ENCODE measurements at places on chromosomes 3 and 15. TPM values are rescaled to one million over a fixed set of nuclear protein-coding genes. Genes with fewer than 3 reads are reported as not detected.

BFSP2 gene
- polyA plus RNA-seq = 0.82 TPM

RASSF1 gene
- polyA plus RNA-seq = 152 TPM

- DNase-seq = no peak
- no peak overlapping the region for H3K4me3 ChIP-seq
- no peaks in the 10 kb centered on the region for H3K4me1 ChIP-seq
- no peaks in the 10 kb centered on the region for H3K27me3 ChIP-seq
Observed at GRCh38 chr3:73683706-73684105, 59.0 kb upstream of the PDZRN3 start.

GRCh38 chr3:140219291-140219690 lies 284.3 kb downstream of the CLSTN2 start:
- H3K4me3 ChIP-seq = no peak overlapping the region
- H3K4me1 ChIP-seq = no peaks in the 10 kb centered on the region
- no peaks in the 10 kb centered on the region for H3K27me3 ChIP-seq
- no peaks in the 10 kb centered on the region for H3K36me3 ChIP-seq

GRCh38 chr15:74976159-74976558 lies 19.2 kb upstream of the SCAMP5 start:
- H3K4me1 ChIP-seq = no peaks in the 10 kb centered on the region
- no peaks in the 10 kb centered on the region for H3K36me3 ChIP-seq
- DNase-seq = no peak
- H3K4me3 ChIP-seq = no peak overlapping the region
- H3K27ac ChIP-seq = no peak overlapping the region

- no peaks in the 10 kb centered on the region for H3K27me3 ChIP-seq
- H3K4me3 ChIP-seq = no peak overlapping the region
- no peak overlapping the region for H3K27ac ChIP-seq
- H3K36me3 ChIP-seq = no peaks in the 10 kb centered on the region
- no peaks in the 10 kb centered on the region for H3K4me1 ChIP-seq
- DNase-seq = no peak
Observed at GRCh38 chr3:53595660-53596059, 101.2 kb downstream of the CACNA1D start.

- H3K36me3 ChIP-seq = peaks cover 13% of the 10 kb centered on the region
- no peaks in the 10 kb centered on the region for H3K27me3 ChIP-seq
- no peak for DNase-seq
- no peak overlapping the region for H3K27ac ChIP-seq
Observed at GRCh38 chr15:52579852-52580251, 11.0 kb upstream of the ARPP19 start.

DNA sequence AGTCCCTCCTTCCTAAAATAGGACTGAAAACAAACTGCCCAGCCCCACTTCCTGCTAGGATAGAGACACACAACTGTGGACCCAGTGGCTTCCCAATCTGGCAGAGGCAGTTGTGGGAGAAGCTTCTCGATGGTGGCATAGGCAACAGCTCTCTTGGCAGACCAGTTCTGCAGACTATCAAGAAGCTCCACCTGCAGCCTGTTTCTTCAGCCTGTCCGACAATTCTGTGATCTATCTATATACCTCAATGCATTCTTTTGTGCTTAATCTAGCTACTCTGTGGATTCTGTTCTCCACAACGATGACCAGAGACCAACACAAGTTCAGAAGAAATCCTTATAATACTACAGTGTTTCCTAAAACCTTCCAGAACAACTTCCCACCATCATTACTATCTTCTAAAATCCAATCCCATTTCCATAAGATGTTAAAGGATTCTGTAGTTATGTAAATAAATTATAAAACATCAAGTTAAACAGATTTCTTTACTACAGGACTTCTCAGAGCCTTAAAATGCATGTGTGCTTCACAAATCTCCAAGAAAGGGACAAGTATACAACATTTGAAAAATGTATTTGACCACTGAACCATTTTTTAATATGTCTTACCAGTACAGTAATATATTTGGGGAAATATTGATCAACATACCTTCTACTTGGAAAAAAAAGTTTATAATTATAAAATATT lies 57.7 kb downstream of the IGF2BP2 start:
- H3K36me3 ChIP-seq = no peaks in the 10 kb centered on the region
- H3K4me3 ChIP-seq = no peak overlapping the region
- H3K27ac ChIP-seq = no peak overlapping the region
- DNase-seq = no peak

- no peaks in the 10 kb centered on the region for H3K36me3 ChIP-seq
- H3K27ac ChIP-seq = no peak overlapping the region
- DNase-seq = no peak
- no peak overlapping the region for H3K4me3 ChIP-seq
- peaks cover 15% of the 10 kb centered on the region for H3K4me1 ChIP-seq
- no peaks in the 10 kb centered on the region for H3K27me3 ChIP-seq
Observed at GRCh38 chr3:149280671-149281349, 52.6 kb downstream of the TM4SF18 start.
